ENCODE measurements at places on chromosomes 16 and 17. TPM values are rescaled to one million over a fixed set of nuclear protein-coding genes. Genes with fewer than 3 reads are reported as not detected.

The KRTAP4-5 gene
- polyA plus RNA-seq = not detected

- DNase-seq = no peak
Observed at GRCh38 chr16:65917466-65917865, 449.0 kb upstream of the CDH5 start.

The NDRG4 gene
- 164 TPM for polyA plus RNA-seq

DNA sequence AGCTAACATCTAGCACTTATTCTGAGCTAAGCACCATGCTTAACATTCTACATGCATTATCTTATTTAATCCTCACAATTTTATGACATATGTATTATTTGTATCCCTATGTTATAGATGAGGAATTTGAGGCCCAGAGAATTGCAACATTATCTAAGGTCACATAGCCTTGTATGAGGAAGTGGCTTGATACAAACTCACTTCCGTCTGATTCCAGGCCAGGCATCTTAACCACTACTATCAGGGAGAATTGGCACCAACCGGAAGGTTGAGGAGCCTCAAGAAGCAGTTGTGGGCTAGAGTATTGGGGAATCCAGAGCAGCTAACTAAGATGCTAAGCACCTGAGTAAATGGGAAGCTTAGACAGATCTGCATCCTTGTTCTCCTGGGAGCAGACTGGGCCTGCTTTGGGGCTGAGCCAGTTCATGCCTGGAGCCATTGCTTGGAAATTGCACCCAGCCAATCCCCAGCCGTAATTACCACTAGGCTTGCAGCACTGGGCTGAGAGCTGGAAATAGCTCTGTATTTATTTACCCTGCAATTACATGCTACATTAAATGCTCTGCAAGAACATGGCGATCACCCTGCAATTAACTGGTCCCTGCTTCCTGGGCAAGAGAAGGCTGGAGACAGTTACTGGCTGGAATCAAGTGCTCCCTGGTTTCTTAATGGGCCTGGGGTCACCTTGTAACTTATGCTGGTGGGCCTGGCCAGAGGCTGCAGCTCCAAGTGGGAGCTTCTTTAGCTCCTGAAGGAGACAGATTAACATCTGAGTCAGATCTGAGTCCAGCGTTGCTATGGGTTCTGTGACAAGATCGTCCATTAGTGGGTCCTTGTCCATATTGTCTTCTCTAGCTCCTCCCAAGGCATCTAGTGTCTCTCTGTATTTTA lies 273.1 kb upstream of the CCL2 start:
- no peak for DNase-seq

DNA sequence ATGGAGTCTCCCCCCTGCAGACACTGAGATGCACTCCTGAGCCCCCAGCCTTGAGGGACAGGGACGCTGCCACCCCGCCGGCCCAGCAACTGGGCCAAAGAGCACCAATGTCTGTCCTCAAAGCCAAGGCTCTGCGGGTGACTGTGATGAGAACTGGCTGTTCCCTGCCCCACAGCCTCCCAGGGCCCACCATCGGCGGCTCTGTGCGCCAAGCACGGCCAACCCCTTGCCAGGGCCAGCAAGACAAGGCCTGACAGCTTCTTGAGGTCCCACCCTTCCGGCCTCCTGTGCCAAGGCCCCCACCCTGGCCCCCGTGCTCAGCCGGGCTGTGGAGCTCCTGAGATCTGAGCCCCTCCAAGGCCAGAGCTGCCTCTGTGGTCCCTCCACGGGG lies 34.2 kb upstream of the PABPN1L start:
- no peak for DNase-seq

GRCh38 chr17:6157716-6158115 lies 87.5 kb downstream of the WSCD1 start:
- no peak for DNase-seq

DNA sequence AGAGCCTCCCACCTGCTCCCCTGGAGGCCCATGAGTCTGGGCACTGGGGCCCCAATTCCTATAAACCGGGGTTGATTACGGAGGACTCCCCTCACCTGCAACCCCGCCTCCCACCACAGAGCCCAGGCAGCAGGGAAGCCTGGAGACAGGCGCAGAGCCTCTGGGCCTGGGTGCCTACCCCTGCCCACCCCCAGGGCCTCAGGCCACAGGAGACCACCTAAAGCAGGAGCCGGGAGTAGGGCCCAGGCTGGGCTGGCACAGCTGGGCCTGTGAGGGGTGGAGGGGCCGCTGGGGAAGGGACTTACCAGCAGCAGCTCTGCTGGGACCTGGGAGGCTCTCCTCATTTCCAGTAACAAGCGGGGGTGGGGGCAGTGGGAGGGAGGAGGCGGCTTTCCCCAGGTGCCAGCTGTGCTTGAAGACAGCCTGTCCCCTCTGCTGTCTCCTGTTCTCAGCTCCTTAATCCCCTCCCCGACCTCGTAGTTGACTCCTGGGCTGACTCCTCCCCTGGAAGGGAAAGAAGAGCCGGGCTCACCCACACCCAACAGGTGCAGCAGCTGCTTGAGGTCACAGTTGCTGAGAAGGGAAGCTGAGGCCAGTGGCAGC lies 46.8 kb downstream of the TMEM235 start:
- peak; percentile 21 for DNase-seq

The PABPN1L gene
- polyA plus RNA-seq = not detected

- DNase-seq = no peak
Observed at GRCh38 chr16:81366316-81366932, 51.7 kb downstream of the GAN start.

The BMERB1 gene
- 36.9 TPM for polyA plus RNA-seq

- no peak for DNase-seq
Observed at GRCh38 chr17:39604911-39605491, 2.7 kb downstream of the NEUROD2 start.

The CCL8 gene
- polyA plus RNA-seq = 0.34 TPM

DNA sequence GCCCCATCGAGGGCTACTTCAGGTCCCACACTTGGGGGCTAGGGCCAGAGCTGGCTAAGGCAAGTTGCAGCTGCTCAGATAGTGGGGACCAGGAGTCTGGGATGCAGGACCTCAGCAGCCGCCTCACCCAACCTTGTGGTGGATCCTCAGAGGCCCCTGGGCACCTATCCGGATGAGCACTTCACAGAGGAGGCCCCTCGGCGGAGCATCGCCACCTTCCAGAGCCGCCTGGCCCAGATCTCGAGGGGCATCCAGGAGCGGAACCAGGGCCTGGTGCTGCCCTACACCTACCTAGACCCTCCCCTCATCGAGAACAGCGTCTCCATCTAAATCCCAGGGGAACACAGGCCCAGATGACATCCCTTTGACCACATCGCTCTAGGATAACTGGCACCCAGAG lies 9.4 kb downstream of the ALOX15B start:
- DNase-seq = no peak

GRCh38 chr16:78274771-78275170 lies 175.3 kb downstream of the WWOX start:
- no peak for DNase-seq

DNA sequence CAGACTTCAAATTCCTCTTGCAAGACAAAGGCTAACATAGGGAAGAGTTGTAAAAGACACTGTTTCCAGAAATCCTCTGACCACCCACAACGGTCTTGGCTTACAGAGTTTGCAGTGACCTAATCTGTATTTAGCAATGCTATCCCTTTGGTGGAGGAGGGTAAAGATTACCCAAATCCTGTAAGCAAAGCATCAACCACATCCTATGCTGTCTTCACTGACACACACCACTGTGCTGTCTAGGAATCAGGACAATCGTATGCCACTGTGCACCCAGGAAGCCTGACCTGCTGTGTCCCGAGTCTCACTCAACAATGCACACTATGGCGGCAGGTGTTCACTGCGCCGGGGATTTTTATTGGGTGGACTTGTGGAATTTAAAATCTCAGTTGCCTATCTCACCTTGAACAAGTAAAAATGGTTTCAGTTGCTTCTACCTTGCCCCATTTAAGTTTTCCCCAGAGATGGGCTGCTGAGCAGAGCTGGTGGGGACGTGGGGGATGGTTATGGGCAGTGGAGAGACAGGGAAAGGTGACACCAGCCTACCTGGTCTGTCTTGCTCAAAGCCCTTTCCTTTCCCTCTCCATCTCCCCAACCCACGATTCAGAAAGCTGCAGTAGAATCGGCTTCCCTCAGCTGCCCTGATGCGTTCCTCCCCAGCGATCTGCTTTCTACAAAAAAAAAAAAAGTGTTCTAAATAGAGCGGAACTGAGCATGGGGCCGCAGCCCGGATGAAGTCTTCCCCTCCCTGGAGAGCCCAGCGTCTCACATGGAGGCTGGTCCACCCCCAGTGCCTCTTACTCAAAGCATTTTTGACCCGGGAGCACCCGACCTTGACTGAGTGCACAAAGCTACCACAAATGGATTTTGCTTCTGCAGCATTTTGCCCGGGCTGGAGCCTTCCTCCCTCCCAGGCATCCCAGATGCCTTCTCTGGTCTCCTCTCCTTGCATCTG lies 271.5 kb downstream of the SOX9 start:
- no peak for DNase-seq

- DNase-seq = peak; percentile 40
Observed at GRCh38 chr17:17168401-17168800, 37.7 kb downstream of the PLD6 start.

GRCh38 chr17:60514053-60514452 lies 12.0 kb downstream of the APPBP2 start:
- DNase-seq = no peak

GRCh38 chr17:41681776-41682175 lies 6.9 kb upstream of the EIF1 start:
- DNase-seq = no peak

GRCh38 chr16:54286366-54287130 lies at the start of gene IRX3:
IRX3 (minus strand) TSS chr16:54286787; CDS start chr16:54286050, 737 bp downstream.
- DNase-seq = peak; percentile 90

- DNase-seq = no peak
Observed at GRCh38 chr16:58087209-58087913, 41.8 kb downstream of the CFAP20 start.

The ITGAX gene
- 1.1 TPM for polyA plus RNA-seq

The RNF157 gene
- 12.1 TPM for polyA plus RNA-seq

DNA sequence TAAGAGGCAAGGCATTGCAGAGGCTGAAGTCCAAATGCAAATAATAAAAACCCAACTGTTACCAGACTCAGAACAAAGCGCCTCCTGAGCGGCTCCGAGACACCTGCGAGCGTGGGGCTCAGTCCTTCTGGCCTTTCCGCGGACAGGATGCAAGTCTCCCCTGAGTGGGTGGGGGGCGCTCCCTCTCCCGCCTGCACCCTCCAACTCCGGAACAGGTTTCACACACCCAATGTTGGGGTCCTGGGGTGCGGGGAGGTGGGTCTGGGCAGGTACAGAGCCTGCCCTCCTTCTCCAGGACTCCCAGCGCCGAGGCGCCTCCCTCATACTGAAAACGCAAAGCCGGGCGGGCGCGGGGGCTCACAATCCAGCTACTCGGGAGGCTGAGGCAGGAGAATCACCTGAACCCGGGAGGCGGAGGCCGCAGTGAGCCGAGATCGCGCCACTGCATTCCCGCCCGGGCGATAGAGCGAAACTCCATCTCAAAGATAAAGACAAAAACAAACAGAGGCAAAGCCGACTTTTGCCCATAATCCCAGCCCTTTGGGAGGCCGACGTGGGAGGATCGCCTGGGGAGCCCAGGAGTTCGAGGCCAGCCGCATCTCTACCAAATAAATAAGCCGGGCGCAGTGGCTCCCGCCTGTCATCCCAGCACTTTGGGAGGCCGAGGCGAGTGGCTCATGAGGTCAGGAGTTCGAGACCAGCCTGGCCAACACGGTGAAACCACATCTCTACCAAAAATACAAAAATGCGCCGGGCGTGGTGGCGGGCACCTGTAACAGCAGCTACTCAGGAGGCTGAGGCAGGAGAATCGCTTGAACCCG lies 893 bp downstream of the GINS2 start:
- no peak for DNase-seq

DNA sequence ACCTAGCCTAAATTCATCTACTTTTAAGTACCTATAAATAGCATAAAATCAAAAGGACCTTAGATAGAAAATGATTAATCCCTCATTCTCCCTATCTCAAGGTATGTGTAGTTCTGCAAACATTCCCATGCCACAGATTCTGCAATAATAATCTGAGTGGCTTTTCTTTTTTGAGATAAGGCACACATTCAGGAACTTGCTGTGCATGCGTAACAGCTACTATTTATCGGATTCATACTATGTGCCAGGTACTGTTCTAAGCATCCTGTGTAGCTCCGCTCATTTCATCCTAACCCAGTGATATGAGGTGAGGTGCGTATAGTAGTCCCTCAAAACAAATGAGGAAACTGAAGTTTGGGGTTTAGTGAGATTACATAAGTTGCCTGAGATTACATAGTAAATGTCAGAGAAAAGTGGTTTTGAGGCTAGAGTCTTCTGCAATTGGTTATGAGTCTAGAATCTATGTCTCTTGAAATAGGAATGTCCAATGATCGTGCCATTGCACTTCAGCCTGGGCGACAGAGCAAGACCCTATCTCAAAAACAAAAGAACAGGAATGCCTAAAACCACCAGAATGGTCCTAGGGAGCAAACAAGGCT lies 2.0 kb upstream of the ZNF263 start:
- DNase-seq = no peak

GRCh38 chr17:76893623-76894334 lies 25.6 kb downstream of the MGAT5B start:
- peak; percentile 29 for DNase-seq

The ASIC2 gene
- polyA plus RNA-seq = not detected

DNA sequence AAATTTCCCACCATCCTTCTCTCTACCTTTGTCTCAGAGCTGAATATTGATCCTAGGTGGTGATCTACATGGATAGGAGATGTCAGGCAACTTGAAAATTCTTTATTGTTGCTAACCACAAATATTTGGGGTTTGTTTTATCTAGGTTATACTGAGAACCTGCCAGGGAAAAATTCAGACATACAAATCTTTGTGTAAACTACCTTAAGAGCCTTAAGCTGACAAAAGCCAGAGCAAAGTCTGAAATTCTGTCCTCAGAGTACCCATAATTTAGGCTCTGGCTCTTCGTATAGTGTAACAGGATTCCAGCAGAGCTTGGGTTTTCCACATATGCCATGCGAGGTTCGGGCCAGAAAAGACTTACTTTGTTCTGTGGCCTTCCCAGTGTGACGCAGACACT lies 406.7 kb upstream of the MAF start:
- DNase-seq = no peak

DNA sequence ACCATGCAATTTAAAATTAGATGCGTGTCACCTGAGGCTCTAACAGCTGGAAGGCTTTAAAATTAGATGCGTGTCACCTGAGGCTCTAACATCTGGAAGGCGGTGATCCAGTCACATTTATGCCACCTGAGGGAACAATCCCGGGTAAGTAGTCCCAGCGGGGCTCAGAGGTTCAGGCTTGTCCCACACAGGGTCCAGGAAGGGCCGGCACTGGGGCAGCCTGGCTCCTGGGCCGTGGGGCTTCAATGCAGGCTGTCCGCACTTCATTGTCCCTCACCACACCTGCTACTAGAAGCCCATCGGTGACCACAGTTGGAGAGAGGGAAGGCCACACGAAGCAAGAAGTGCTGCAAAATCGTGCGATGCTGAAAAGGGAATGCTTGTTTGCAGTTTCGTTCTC lies 15.4 kb upstream of the ADCY9 start:
- no peak for DNase-seq

The DNAI2 gene
- polyA plus RNA-seq = not detected
